ENCODE measurements at places on chromosomes 11 and 22.
A peak's percentile ranks its signal among the peaks of the same experiment; 100 is the strongest.

DNA sequence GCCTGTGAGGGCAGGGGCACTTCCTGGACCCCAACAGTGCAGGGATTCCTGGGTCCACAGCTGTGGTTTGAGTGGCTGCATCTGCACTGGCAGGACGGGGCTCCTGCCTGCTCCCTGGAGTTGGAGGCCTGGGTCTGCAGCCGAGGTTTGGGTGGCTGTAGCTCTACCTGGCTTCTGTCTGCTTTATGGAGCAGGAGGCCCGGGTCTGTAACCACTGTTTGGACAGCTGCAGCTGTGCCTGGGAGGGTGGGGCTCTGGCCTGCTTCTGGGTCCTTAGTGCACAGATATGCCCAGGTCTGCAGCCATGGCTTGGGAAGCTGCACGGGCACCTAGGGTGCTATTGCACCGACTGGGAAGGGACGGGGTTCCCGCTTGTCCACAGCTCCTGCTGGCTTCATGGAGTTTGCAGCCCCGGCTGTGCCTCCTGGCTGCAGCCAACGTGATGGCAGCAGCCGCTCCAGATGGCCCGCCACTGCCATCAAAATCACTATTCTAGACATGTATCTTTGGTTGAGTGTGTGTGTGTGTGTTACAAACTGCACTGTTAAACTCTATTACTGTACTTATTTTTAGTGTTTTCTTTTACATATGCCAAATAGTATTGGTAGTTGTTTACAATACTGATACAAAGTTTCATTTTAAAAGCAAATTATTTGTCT is 412.3 kb upstream of the KIRREL3 start:
- DNase-seq: no peak

GRCh38 chr11:369336-370018 is at the start of gene B4GALNT4:
Gene B4GALNT4 (plus strand): TSS chr11:369499. CDS start chr11:369804, 305 bp downstream.
- peak; percentile 79 for DNase-seq

GRCh38 chr11:109432105-109432504 is 10.1 kb downstream of the C11orf87 start:
- DNase-seq: peak; percentile 43

DNA sequence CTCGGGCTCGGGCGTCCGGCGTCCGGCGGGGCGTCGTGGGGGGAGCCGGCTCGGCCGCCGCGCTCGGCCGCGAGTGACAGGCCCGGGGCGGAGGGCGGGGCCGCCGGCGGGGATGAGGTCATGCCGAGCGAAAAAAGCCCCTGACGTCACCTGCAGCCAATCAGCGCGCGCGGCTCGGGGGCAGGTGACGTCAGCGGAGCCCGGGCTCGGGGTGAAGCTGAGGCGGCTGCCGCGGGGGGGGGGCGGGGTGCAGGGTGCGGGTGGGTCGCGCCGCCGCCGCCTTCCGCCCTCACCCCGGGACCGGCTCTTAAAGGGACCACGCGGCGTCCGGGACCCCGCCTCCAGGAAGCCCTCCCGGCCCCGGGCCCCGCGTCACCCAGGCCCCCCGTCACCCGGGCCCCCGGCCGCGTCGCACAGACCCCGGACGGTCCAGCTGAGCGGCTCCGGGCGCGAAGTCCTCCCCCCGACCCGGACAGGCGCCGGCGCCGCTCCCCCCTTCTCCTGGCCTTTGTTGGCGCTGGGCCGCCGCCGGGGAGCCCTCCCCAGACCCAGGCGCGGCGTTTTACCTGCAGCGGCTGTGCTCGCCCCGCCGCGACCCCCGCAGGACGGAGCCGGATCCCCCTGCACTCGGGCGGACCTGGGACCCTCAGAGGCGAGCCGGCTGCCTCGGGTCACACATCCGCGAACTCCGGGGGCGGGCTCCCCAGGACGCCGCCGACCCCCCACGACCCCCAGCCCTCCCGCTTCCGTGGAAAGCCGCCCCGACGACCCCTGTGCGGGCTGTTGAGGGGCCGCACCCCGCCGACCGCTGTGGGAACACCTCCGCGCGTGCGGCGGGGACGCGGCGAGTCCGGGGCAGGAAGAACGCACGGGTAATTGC is at the start of gene DUSP8:
Gene DUSP8, minus strand, starts transcription at position 75 of the 880 bp plus-strand sequence. CDS start 6,445 bp downstream, outside the sequence.
- peak; percentile 98 for DNase-seq

DNA sequence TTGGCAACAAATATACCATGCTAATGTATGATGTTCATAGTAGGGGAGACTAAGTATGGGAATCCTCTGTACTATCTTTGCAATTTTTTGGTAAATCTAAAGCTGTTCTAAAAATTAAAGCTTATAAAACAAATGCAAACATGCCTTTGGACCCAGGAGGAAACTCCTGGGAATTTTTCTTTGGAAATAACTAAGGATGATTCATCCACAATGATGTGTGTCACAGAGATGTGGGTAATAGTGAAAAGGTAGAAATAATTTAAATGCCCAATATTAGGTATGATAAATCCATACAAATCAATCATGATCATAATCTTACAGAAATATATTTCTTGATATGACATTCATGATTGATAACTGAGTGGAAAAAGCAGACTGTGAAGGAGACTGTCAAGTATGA is 135.8 kb downstream of the TRIM44 start:
- DNase-seq: peak; percentile 30

DNA sequence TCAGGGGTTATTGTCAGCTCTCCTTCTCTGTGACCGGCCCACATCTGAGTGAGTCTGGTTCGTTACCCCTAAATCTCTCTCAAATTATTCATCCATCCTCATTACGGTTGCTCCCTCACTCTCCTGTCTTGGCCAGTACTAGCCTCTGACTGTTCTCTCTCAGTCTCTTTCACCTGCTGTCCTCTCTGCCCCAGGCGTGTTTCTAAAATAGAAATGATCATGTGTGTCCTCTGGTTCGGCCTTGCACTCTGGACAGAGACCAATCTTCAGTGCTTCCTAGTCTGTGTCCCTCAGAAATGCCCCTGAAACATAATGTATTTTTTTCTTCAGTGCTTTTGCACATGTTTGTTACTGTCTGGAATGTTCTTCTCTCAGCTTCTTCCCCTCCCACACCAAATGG is 4.9 kb downstream of the PSMD13 start:
- DNase-seq: no peak

DNA sequence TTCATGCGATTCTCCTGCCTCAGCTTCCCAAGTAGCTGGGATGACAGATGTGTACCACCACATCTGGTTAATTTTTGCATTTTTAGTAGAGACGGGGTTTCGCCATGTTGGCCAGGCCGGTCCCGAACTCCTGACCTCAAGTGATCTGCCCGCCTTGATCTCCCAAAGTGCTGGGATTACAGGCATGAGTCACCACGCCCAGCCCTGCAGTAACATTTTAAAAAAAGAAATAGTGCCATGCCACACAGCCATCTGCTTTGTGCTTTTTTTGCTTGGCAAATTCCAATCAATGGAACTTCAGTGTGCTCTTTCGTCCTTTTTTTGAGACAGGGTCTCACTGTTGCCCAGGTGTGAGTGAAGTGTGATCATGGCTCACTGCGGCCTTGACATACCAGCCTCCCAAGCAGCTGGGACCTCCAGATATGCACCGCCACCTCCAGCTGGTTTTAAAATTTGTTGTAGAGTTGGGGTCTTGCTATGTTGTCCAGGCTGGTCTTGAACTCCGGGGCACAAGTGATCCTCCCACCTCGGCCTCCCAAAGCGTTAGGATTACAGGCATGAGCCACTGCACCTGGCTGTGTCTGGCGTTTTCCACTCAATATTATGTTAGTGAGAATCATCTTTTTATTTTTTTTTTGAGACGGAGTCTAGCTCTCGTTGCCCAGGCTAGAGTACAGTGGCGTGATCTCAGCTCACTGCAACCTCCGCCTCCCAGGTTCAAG is 1.8 kb upstream of the CHADL start:
- no peak for DNase-seq

- no peak for DNase-seq
These were observed 29.4 kb upstream of the BAIAP2L2 start for GRCh38 chr22:38139901-38140300.

DNA sequence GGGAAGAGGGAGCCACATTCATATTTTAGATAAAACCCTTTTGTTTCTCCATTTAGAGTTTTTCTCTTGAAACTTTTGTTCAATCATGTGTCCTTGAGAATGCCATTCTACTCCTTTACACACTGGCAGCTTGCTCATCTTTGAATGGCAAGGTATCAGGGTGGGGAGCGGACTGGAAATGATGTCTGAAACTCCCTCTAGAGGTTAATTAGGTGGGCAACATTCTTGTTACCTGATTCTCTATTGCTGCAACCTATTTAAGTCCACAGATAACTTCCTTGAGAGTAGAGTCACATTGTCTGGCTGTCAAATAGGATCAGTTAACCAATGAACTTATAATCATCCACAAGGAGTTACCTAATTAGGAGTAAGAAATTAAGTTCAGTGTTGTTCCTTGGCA is 533.6 kb upstream of the API5 start:
- DNase-seq: no peak

- peak; percentile 11 for DNase-seq
These were observed 46.2 kb upstream of the CSTF3 start for GRCh38 chr11:33207408-33207985.

- DNase-seq: no peak
These were observed 131.0 kb downstream of the MORC2 start for GRCh38 chr22:30837531-30837930.

DNA sequence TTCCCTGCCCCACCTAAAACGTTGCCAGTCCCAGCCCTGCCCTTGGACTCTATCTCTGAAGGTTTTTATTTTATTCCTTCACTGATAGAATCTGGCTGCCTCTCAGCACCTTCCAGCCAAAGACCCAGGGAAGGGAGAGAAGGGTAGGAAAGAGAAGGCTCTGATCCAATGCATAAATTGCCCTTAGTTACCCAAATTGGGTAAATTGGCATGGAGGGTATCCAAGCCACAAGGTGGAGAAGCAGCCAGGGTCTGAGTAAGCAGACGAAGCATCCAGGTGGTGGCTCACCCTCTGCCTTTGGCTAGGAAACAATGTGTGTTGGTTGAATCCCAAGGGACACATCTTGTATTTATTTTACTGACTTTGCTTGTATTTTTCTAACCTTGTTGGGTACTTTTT is 89.0 kb downstream of the FEZ1 start:
- DNase-seq: no peak

DNA sequence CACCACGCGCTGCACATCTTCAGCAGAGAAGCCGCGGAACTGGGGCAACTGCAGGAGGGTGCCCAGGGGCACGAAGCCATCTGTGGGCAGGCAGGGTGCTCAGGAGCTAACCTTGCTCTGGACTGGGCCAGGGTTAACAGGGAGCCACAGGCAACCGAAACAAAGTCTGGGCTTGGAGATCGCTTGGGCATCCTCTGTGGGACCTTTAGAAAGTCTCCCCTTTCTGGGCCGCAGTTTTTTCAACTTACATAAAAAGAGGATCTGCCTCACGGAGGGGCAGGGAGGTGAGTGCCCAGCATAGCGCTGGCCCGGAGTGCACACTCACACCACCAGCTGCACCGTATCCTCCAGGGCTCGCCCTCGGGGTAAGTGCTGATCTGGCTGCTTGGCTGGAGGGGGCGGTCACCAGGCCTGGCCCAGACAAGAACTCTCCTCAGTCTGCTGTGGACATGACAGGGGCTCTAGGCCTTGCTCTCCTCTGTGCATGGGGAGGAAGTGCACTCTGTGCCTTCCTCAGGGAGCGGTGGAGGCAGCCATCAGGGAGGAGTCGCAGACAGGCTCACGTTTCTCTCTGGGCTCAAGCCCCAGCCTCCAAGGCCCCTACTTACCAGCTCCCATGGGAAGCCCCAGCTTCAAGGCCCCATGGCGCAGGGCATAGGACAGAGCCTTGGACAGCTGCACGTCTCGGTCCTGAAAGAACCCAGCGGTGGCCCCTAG is 937 bp downstream of the TRPT1 start:
- DNase-seq: no peak

- no peak for DNase-seq
These were observed 12.7 kb upstream of the IL10RA start for GRCh38 chr11:117973503-117973860.

GRCh38 chr22:23684026-23684425 is 6.8 kb upstream of the RGL4 start:
- DNase-seq: no peak

- no peak for DNase-seq
These were observed 426.0 kb downstream of the TBC1D22A start for GRCh38 chr22:47188261-47189055.

- DNase-seq: no peak
These were observed 62.7 kb upstream of the RCN1 start for GRCh38 chr11:32028201-32028600.

DNA sequence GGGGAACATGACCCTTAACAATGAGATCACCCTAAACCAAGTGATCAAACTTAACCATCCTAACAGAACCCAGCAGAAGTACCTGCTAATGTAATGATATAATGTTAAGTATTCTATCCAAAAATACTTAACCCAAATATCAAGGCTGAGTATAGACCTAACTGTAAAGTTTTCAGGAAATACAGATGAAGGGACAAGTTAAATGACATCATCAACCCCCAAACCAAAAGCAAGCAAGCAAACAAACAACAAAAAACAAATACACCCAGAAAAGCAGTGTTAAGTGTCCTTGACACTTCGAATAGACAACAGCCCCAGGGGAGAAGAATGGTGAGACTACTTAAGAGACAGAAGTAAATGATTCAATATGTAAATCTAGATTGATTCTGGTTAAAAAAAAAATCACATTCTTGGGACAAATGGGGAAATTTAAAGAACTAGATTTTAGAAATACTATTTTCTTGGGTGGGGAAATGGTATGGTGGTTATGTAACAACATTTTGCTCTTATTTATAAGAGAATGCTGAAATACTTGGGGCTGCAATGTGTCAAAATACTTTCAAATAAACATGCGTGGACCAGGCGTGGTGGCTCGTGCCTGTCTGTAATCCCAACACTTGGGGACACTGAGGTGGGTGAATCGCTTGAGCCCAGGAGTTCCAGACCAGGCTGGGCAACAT is 2.5 kb downstream of the CSTF3 start:
- DNase-seq: no peak

DNA sequence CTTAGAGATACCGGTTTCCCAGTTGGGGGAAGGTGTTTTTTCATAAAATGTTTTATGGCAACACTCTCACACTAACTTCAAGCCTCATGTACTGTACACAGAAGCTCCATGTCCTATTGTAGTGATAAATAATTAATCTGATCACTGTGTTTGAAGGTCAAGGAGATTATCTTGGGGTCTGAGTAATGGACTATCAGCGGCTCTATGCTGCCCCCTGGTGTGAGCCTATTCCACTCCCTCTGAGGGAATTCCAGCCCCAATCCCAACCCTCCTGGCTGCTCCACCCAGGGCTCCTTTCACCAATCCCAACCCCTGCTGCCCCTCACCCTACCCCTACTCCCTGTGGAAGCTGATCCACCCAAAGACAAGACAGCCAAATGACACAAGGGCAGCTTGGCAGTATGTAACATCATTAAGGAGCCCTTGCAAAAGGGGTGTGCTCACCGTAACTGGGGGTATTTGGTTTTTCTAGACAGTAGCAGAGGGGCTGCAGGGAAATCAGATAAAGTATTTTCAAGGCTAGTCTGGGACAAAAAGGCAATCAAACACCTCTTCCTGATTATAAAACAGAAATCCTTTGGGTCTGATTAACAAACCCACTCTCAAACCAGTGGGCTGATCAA is 22.3 kb downstream of the HPS4 start:
- DNase-seq: peak; percentile 82

Measured in GM03348 (cell line).